Lower lobe of right lung (tissue), 2 donors: ENCODE measurements at places on chromosomes 4 and X. TPM values are rescaled to one million over a fixed set of nuclear protein-coding genes. Genes with fewer than 3 reads are reported as not detected.
A peak's percentile ranks its signal among the peaks of the same experiment; 100 is the strongest.

The NHSL2 gene
- total RNA-seq, result 12.7 TPM

The SH3TC1 gene
- 73.1 TPM for total RNA-seq

The NIPAL1 gene
- total RNA-seq, result 1.3 TPM

The GPR143 gene
- 0.47 TPM for total RNA-seq

The PF4V1 gene
- total RNA-seq, result not detected

The GABRB1 gene
- not detected for total RNA-seq

The TEX13C gene
- not detected for total RNA-seq

The ASB5 gene
- total RNA-seq, result not detected

- H3K27ac ChIP-seq, result peak within 1 kb of the TSS; percentile 31
- no peaks in the 10 kb centered on the region for H3K36me3 ChIP-seq
- H3K4me3 ChIP-seq, result peak within 1 kb of the TSS; percentile 35
- DNase-seq, result peak; percentile 51
These were observed at the start of gene BTK for GRCh38 chrX:101385795-101386541. BTK (minus strand) TSS chrX:101386191; CDS start chrX:101375284, 10,907 bp downstream.

DNA sequence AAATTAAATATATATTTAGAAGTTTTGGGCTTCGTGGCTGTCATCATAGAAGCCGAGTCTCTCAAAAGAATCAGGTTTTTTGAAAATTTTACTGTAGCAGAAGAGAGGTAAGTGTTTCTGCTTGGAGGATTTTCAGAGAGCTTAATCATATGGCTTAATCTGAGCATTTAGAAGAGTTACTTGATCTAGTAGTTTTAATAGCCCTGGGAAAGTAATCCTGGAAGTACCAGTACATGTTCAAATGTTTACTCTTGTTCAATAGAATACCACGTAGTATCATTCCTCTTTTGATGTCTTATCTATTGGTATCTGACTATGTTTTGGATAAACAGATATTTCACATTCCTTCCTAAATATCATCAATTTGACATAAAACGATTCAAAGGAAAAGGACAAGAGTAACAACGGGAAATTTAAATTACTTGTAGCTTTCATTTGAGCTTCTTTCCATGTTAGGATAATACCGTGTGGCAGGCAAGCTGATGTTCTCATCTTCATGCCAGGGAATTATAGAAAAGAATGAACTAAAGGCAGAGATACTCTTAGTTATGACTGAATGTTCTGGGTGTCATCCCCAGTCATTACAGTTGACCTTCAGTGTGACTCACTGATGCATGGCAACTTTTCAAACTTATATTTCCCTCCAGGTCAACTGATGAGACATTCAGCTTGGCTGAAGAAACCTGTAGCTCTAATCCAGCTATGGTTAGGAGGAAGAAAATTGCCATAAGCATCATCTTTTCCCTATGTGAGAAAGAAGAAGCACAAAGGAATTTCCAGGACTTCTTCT, 89.8 kb downstream of the FNIP2 start:
- no peak for DNase-seq
- no peak overlapping the region for H3K27ac ChIP-seq
- H3K36me3 ChIP-seq, result peaks cover 60% of the 10 kb centered on the region
- no peak overlapping the region for H3K4me3 ChIP-seq

- no peak for DNase-seq
- no peak overlapping the region for H3K4me3 ChIP-seq
- no peak overlapping the region for H3K27ac ChIP-seq
- H3K36me3 ChIP-seq, result no peaks in the 10 kb centered on the region
These were observed 86.6 kb downstream of the SORCS2 start for GRCh38 chr4:7278981-7279380.

- H3K27me3 ChIP-seq, result no peaks in the 10 kb centered on the region
- no peak for DNase-seq
- no peaks in the 10 kb centered on the region for H3K4me1 ChIP-seq
- H3K27ac ChIP-seq, result no peak overlapping the region
These were observed 108.1 kb upstream of the IQCM start for GRCh38 chr4:149923736-149924135.

DNA sequence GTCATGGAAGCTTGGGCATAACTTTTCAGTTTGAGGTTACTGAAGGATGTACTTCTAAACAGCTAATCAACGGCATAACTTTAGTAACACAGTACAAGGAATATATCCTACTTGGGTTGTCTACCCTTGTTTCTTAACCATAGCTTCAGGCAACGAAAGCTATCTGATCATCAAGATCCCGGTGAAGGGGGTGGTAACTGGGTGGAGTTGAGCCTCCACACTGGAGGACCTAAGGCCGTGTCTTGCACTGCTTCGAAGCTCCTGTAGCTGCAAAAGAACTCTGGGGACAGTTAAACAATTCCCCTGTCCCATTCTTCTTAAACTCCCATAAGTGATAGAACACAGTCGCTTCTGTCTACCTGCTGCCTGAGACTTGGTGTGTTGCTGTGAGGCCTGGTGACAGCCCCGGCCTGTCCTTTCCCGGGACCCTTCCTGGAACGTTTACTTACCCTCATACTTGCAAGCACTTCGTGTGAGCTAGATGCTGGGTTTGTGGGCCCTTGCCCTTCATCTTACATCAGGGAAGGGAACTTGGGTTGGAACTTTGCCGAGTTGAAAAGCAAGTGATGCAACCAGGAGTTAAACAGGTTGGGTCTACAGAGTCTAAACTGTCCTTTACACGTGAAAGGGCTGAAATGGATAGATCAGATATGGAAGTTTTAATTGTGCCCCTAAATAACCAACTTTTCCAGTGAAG, 5.8 kb upstream of the WDR1 start:
- H3K4me1 ChIP-seq, result peaks cover 31% of the 10 kb centered on the region
- no peak overlapping the region for H3K27ac ChIP-seq
- no peaks in the 10 kb centered on the region for H3K27me3 ChIP-seq
- DNase-seq, result no peak
- no peak overlapping the region for H3K4me3 ChIP-seq
- H3K36me3 ChIP-seq, result no peaks in the 10 kb centered on the region

DNA sequence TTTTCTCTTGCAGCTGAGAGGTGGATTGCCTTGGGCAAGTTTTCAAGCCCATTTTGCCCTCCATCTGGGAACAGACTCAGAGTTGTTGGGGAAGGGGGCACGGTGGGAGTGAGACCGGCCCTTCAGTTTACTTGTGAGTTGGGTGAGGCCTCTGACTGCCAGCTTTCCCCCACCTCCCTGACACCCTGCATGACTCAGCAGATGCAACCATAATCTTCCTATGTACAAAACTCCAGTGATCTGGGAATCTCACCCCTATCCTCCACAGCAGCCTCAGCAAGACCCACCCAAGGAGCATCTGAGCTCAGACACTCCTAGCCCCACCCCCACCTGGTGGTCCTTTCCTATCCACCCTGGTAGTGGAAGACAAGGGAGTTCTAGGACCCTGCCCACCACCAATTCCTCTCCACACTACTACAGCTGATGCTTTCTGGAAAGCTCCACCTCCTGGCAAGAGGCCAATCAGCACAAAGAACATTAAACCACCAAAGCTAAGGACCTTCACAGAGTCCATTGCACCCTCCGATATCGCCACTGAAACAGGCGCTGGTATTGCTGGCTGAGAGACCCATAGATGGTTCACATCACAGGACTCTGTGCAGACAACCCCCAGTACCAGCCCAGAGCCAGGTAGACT, 99.4 kb upstream of the STK26 start:
- H3K27me3 ChIP-seq, result no peaks in the 10 kb centered on the region
- DNase-seq, result no peak
- no peak overlapping the region for H3K27ac ChIP-seq
- no peak overlapping the region for H3K4me3 ChIP-seq

GRCh38 chrX:56784666-56785065, 55.6 kb downstream of the NBDY start:
- H3K36me3 ChIP-seq, result no peaks in the 10 kb centered on the region
- H3K27me3 ChIP-seq, result no peaks in the 10 kb centered on the region
- H3K4me1 ChIP-seq, result no peaks in the 10 kb centered on the region
- DNase-seq, result no peak

DNA sequence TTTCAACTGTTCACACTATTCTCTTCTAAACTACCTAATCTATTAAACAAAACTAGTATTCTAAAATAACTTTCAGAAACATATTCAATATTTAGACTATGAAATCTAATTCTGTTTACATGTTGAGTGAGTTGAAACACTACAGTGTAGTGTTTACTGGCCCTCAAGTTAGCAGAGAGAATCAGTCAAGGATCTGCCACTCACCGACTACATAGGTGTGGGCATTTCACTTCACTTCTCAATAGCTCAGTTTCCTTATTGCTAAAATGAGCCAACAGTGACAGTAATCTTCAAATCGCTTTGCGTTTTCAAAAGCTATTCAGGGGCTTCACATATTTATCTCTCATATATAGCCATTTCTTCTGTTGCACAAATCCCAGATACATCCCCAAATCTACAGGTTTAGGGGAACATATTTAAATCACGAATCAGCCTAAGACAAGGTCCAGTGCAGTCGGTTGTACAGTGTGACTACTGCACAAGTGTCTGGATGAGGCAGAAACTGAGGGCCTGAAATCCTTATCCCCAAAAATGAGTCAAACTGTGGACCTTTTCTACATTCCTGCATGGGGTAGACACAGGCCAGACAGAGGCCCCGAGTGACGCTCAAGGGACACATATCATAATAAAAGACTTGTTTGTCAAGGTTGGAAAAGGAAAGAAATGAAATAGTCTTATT, 129.8 kb downstream of the PPP3CA start:
- peaks cover 20% of the 10 kb centered on the region for H3K4me1 ChIP-seq
- DNase-seq, result no peak
- H3K27me3 ChIP-seq, result no peaks in the 10 kb centered on the region
- H3K4me3 ChIP-seq, result no peak overlapping the region
- H3K36me3 ChIP-seq, result no peaks in the 10 kb centered on the region

DNA sequence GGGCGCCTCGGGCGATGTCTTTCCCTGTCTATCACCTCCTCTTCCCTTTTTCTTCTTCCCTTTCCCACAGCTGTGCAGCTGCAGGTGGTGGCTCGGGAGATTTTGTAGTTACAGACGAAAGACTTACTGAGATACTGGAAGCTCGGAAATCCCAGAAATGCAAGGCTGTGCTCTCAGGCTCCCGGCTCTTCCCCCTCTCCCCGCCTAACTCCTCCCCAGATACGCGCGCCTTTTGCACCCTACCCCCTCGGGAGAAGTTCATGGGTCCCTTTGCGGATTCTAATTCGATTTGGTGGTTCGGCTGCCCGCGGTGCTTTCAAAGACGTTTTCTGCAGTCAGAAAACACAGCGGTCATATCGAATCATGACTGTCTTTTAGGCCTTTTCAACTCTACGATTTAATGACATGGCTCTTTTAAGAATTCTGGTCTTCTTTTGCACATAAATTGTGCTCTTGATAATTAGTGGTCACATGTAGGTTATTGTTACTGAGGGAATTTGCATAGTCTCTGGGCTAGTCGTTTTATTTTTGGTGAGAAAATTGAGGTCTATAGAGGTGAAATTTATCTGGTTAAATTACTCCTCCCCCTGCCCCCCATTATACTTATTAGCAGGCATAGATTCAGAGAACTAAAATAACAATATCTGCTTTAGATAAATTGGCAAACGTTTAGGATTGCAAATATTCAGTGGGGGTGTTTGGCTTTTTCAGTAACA, 1.6 kb downstream of the SEPTIN11 start:
- H3K27ac ChIP-seq, result peak overlapping the region; percentile 92
- peaks cover 45% of the 10 kb centered on the region for H3K4me1 ChIP-seq
- peak; percentile 49 for DNase-seq
- no peaks in the 10 kb centered on the region for H3K36me3 ChIP-seq
- H3K27me3 ChIP-seq, result no peaks in the 10 kb centered on the region

GRCh38 chrX:136529795-136530194, 2.2 kb upstream of the VGLL1 start:
- H3K27ac ChIP-seq, result no peak overlapping the region
- H3K27me3 ChIP-seq, result no peaks in the 10 kb centered on the region
- H3K4me3 ChIP-seq, result no peak overlapping the region

- H3K27me3 ChIP-seq, result no peaks in the 10 kb centered on the region
- no peaks in the 10 kb centered on the region for H3K36me3 ChIP-seq
- no peak for DNase-seq
These were observed 34.4 kb upstream of the ZFP42 start for GRCh38 chr4:187961171-187961570.

DNA sequence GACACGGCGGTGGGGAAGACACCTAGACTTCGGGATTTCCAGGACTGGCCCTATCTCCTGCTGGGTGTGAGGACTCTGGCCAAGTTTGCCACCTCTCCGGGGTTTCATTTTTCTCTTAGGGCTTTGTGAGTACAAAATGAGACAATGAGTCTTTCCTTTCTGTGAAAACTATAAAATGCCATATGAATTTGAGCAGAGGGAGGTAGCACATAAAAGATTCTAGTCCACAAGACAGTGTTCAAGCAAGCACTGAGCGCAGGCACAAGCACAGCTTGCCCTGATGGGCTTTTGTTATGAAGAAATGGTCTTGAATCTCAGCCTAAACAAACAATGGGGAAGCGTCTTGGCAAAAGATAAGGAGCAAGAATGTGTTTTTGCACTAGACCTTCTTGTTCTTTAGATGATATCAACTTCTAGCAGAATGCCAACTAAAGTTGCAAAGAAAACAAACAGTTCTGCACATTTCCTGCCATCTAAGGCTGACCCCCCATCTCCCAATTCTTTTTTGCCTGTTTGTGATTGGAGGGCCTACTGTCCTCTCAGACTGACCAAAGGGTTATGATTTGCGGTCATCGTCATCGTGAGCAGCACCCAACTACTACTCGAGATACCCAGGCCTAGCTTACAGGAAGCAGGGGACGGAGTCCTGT, 73.0 kb upstream of the ZNF518B start:
- no peak overlapping the region for H3K4me3 ChIP-seq
- peaks cover 6% of the 10 kb centered on the region for H3K4me1 ChIP-seq
- no peaks in the 10 kb centered on the region for H3K36me3 ChIP-seq
- H3K27me3 ChIP-seq, result no peaks in the 10 kb centered on the region

DNA sequence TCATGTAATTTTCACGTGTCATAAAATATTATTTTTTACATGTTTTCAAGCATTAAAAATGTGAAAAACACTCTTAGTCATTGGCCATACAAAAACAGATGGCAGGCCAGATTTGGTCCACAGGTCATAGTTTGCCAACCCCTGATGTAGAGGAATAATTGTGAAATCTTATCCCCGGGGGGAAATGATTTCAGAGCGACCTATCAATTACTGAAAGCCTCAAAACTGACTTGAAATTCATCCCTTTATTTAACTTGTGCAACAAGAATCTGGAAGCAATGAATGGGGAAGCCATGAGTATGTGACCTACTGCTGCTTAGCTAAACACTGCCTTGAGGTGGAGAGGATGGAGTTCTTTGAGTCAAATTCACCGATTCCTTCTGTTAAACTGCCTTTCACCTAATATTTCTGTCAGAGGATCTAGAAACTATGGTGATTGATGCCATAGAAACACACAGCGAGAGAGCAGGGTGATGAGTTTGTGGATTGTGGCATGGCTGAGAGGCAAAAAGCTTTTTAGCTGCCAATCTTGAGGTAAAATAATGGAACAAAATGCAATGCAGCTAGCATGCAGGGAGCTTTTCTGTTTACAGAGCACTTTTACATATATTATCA, 30.3 kb upstream of the BRS3 start:
- H3K27me3 ChIP-seq, result no peaks in the 10 kb centered on the region
- no peak overlapping the region for H3K4me3 ChIP-seq
- no peak overlapping the region for H3K27ac ChIP-seq
- no peaks in the 10 kb centered on the region for H3K4me1 ChIP-seq
